ACHN (cell line): ENCODE measurements at places on chromosomes 16 and 17.

- DNase-seq, result no peak
These were observed 98.6 kb downstream of the KPNA2 start for GRCh38 chr17:68134046-68134637.

DNA sequence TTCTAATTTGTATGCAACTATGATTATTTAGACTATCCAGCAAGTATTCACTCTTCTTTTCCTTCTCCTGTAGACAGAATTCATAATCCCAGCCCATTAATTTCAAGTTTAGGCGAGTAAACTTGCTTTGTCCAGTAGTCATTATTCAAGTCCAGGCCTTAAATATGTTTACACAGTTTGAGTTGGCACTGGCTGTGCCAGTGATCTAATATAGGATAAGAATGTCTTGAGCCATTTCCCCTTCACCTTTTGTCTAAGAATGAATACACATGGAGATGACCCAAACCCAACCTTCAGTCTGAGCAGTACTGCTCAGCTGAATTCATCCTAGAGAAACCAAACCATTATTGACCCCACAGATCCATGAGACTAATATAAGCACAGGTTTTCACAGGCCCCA is 930.4 kb upstream of the CDH8 start:
- DNase-seq, result no peak

- no peak for DNase-seq
These were observed 403 bp downstream of the TEPSIN start for GRCh38 chr17:81238490-81238814.

GRCh38 chr17:80605326-80606066 is 60.9 kb downstream of the RPTOR start:
- DNase-seq, result peak; percentile 90

- DNase-seq, result no peak
These were observed 15.4 kb upstream of the ZNF287 start for GRCh38 chr17:16584273-16584995.

GRCh38 chr16:50389900-50390299 is 21.1 kb upstream of the BRD7 start:
- no peak for DNase-seq

- no peak for DNase-seq
These were observed 2.8 kb downstream of the NPB start for GRCh38 chr17:81904600-81905423.

GRCh38 chr16:1960665-1961630 is 1.6 kb downstream of the NDUFB10 start:
- DNase-seq, result peak; percentile 54

DNA sequence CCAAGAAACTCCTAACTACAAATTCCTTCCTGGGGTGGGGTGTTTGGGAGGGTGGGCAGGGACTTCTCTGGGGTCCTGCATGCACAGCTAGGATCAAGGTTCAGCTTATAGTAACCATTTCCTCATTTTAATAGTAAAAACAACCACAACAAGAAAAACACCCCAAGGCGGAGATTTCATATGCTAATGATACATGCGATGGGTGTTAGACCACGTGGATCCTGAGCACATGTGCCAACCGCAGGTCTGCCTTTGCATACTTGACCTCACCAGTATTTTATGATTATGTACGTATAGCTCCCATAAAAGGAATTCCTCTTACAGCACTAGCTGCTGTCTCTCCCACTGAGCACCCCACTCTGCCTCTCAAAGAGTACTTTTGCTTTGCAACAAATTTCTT is 1.9 kb downstream of the KRTAP4-11 start:
- DNase-seq, result no peak
